ENCODE measurements at places on chromosomes 4 and X.
A peak's percentile ranks its signal among the peaks of the same experiment; 100 is the strongest.

DNA sequence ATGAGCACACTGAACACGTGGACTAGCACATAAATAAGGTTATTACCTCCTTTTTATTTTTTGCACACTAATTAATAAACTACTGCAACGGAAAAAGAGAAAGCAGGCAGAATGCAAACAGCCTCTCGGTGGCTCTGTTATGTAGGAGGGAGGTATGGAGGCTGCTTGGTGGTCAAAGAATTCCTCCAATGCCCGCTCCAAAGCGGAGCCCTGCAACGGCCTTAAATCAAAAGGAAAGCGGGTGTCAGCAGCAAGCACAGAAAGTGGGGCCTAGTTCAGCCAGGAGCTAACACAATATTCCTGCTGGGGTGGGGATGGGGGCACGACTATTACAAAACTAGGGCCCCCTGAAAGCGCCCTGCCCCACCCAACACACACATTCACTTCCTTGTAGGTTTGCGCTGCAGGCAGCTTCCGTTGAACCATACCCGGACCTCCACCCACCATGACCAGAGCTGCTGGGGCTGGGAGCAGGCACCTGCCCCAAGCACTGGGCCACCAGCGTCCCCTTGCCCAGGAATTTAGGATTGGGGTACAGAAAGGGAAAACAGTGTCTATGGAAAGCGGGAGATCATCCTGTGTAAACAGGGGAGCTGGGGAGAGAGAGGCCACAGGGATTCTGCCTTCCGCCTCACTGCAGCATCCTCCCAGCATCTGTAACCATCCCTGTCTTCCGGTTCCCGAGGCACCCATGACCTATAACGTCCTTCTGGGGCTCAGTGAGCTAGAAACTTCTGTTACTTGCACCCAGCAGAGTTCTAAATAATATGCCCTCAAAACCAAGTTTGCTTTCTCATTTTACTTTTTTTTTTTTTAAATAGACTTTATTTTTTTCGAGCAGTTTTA lies 57.1 kb upstream of the DDX3X start:
- DNase-seq: no peak

GRCh38 chr4:1350169-1350520 lies 3.1 kb downstream of the UVSSA start:
- no peak for DNase-seq

GRCh38 chr4:78512357-78512920 lies 39.1 kb upstream of the ANXA3 start:
- no peak for DNase-seq

DNA sequence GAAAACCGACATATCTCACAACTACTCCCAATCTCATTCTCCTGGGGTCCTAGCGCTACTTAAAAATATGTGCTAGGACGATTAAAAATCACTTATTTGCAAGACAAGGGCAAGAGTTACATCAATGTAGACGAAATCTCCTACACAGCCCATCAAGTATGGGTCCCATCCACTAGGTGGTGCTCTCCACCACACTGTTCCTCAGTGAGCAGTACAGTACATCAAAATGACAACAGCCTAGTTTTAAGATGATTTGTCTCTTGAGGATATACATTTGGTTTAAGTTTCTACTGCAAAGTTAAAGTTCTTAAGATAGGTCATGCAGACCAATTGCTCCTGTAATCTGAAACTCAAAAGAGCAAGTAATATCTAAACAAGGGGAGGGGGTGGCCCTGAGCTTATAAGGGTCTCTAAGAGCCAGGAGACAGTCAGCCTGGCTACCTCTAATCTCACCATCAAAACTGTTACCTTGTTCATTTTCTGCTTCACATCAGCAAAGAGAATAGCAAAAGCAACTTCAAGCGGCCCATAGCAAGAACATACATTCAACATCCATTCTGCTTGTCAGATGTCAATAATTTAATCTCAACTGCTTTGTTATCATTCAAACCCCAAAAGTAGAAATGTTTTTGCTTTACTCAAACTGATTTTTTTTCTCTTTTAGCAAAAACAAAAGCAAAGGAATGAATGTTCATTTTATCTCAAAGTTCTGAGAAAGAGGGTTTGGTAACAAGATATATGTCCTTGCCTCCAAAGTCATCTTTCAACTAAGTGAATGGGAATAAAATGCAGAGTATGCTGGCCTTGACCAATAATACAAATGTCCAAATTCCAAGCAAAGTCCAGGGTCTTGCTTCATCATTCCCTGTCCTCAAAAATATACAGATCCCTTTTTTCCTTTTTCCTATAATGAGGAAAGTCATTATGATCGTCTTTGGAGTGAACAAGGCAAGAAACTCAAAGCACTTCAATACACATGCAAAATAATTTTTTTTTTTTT lies 53.1 kb downstream of the STX18 start:
- peak; percentile 62 for DNase-seq

DNA sequence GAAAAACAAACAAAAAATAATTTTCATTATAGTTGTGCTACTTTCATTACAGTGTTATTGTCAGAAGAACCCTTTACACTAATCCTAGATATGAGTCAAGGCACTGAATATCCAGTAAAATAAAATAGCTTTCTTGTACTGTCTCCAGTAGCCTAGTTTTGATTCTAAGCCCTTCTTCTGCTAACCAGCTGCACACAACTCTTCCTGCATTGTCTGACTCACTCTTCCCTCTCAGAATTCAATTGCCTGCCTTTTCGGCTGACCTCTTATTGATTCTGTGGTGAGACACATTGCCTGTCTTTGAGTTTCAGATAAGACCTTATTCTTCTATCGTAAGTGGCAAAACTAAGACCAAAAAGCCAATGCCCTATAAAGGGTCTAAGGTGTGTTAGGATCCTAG lies 26.7 kb upstream of the PCDH18 start:
- DNase-seq: no peak

- no peak for DNase-seq
These were observed 43.1 kb downstream of the PNMA5 start for GRCh38 chrX:152950786-152951185.

DNA sequence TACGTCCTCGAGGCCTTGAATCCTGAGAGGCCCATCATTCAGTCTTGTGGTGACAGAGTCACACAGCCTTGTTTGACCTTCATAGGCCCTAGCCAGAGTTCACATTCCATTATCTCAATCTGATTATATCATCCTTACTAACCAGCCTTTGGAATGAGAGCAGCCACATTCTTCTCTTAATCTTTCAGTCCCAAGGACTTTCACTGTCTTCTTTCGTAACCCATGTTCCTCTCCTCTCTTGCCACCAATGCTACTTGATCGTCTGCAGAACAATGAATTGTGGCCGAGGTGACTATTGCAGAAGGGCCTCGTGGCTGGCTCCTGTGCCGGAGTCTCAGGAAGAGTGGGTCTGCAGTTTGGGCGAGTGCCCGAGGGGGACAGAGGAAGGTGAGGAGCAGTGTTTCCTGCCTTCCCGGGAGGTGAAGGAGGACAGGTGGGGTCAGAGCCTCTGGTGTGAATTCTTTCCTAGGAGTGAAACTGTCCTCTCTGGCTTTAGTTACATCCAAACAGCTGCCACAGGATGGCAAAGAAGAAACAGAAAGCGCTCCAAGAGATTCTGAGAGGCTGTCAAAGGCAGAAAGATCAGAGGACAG lies 94.6 kb downstream of the LIMCH1 start:
- DNase-seq: no peak

DNA sequence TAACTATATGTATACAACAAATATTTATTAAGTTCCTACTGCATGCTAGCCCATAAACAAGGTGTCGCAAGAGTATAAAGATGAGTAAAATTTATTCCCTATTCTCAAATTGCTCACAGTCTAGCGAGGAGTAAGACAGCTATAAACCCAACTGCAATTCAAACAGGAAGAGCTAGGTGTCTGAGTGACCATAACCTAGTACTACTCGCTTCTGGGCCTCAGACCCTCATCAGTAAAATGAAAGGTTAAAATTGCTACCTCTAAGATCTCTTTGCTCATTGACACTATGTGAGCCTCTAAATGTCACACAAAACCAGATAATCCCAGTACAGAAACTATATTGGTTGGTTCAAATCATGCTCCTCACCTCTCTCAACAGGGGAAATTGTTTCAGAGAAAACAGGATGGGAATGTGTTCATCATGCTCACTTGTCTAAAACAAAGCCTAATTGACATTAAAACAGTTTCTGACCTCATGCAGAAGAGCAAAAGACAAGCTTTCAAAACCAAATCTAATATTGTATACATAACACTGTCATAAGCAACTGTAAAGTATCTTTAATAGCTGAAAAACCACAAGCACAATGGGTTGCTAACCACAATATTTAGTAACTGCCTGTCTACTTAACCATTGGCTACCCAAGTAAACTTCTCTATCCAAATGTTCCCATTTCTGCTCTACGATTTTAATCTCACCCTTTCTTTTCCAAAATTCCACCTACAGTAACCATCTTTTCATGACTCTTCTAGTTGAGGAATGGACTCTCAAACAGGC lies 264.6 kb upstream of the FMR1 start:
- DNase-seq: no peak

- DNase-seq: no peak
These were observed 71.2 kb upstream of the STX18 start for GRCh38 chr4:4613126-4613465.

DNA sequence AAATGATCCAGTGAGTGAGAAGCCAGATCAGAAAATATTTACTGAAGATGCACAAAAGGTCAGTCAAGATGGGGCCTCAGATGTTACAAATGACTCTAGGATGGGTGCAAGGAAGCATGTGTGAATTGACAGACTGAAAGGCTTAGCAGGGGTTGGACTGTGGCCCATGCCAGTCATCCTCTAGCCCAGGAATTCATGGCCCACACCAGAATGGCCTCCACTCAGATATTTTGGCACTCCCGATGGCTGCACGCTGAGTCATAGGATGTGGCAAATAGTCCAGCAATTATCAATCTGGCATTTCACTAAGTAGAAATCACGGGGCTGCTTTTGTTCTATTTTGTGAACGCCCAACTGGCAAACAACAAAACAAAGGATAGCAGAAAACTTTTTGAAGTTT lies 406.5 kb downstream of the IQCM start:
- no peak for DNase-seq

GRCh38 chr4:163680386-163681098 lies 186.1 kb downstream of the TMA16 start:
- no peak for DNase-seq

DNA sequence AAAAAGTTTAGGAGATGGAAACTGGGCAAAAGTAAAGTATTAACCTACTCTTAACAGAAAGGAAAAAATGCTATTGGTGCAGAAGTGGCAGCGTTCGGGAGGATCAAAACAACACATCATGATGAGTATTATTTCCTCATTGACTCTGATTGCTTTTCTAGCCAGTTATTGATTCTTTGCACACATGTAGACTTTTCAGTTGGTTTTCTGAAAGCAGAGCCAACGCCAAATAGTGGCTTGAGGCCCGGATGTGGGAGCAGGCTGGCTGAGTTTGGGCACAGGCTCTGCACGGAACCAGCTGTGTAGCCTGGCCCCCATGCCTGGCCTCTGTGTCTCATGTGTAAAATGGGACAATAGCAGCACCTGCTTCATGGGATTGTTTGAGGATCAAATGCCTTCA lies 21.8 kb downstream of the STOX2 start:
- no peak for DNase-seq

GRCh38 chrX:264634-265455 lies 16.3 kb upstream of the PLCXD1 start:
- DNase-seq: no peak

GRCh38 chr4:99208719-99209075 lies 10.3 kb downstream of the ADH6 start:
- DNase-seq: no peak

DNA sequence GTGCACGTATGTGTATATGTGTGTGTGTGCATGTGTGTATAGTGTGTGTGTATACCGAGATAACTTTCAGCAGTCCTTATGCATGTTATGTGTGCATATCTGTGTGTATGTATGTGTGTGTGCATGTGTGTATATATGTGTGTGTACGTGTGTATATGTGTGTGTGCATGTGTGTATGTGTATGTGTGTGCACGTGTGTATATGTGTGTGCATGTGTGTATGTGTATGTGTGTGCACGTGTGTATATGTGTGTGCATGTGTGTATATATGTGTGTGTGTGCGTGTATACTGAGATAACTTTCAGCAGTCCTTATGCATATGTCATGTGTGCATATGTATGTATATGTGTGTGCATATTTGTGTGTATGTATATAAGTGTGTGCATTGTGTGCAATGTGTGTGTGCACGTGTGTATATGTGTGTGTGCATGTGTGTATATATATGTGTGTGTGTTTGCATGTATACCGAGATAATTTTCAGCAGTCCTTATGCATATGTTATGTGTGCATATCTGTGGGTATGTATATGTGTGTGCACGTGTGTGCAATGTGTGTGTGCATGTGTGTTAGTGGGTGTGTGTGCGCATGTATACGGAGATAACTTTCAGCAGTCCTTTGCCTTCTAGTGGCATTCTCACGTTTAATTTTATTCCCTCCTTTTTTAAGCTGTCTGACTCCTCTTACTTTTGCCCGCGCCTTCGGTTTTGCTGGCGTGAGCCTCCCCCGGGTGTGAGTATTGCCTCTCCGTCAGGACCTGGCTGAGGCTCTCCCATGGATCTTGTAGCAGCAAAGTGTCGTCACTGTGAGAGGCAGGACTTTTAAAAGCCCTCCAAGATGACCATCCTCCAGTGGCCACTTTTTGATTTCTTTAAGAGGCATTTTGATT lies 99.6 kb upstream of the SHOX start:
- DNase-seq: no peak

DNA sequence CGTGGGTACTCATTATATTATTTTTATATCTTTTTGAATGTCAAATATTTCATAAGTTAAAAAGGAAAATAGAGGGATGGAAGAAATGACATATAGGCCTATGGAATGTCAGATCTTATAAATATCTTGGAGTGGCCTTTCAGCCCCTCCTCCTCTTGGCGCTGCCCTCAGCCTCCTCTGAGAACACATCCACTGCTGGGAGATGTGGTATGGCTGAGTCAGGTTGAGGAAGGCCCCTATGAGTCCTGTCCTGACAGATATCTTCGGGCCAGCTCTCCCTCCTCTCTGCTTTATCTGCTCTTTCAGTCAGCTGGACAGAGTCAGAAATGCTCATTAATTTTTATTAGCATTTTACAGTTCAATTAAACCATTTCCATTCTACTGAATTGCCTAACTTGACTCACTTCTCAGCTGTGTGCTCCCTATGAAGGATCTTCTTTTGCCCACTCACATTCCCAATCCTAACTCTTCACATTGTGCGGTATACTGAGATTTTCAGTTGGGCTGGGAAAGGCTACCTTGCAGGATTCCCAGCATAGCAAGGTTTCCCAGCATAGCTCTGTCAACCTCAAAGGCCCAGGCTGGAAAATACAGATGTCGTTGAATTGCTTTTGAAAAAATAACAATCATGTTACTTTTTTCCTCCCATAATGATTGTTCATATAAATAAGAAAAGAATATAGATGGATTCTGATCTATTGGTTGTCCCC lies 128.0 kb downstream of the ARHGEF9 start:
- DNase-seq: no peak

- DNase-seq: no peak
These were observed 71.5 kb upstream of the DDX60 start for GRCh38 chr4:168390041-168390440.

GRCh38 chr4:112203593-112203992 lies 28.0 kb upstream of the AP1AR start:
- DNase-seq: no peak

DNA sequence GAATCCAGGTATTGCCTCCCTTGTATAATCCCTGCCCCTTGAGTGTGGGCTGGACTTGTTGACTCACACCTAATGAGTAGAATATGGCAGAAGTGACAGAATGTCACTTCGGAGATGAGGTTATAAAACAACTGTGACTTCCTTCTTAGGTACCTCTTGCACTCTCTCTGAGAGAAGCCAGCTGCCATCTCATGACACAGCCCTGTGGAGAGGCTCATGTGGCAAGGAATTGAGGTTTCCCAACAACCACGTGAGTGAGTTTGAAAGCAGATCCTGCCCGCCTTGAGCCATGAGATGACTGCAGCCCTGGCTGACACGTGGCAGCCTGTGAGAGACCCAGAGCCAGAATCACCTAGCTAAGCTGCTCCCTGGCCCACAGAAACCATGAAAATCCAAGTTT lies 13.5 kb downstream of the ASB11 start:
- no peak for DNase-seq
